Cerebellar nuclear complex (tissue), 1 donor: ENCODE measurements at places on chromosomes 3 and 15.

DNA sequence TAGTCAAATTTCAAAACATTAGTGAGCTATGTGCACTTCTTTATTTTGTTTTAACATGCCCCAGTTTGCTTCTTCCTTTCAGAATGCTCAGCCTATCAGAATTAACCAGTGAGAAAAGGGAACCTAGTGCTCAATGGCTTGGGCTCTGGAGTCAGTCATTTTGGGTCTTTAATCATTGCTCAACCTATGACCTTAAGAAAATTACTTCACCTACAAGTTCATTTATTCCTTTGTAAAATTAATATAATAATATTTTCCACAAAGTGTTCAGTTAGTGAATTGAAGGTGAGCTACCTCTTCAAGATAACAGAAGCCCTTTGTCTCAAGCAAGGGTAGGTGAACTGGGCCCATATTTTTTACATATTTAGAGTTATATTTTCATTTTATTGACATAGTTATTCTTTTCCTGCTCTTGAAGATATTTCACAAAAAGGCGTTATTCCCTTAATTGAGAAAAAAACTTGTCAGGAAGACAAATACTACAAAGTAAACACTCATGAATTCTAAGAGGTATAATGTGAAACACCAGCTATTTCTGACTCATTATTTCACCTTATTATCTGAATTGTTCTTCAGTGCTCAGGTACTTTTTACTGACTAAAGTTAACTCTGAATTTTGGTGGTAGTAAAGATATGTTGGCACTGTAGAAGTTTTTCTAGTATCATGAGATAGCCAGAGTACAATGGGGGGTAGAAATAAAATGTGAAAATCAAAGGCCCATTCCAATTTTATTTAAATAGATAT lies 415.5 kb downstream of the NAALADL2 start:
- DNase-seq = no peak

DNA sequence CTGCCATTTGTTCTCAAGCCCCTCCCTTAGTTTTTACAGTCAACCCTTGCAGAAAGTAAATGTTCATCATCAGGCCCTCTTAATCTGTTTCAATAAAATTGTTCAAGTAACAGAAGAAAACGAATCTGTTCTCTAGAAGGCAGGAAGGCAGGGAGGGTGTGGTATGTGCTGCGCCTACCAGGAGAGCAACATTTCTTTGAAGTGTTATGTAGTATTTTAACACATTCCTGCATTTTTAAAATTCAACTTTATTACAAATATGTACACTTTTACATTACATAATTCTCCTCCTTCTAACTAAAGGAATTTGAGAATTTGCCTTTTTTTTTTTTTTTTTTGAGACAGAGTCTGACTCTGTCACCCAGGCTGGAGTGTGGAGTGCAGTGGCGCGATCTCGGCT lies 657.8 kb downstream of the MCTP2 start:
- no peak for DNase-seq

GRCh38 chr15:76200641-76201105 lies 110.6 kb downstream of the ETFA start:
- no peak for DNase-seq

DNA sequence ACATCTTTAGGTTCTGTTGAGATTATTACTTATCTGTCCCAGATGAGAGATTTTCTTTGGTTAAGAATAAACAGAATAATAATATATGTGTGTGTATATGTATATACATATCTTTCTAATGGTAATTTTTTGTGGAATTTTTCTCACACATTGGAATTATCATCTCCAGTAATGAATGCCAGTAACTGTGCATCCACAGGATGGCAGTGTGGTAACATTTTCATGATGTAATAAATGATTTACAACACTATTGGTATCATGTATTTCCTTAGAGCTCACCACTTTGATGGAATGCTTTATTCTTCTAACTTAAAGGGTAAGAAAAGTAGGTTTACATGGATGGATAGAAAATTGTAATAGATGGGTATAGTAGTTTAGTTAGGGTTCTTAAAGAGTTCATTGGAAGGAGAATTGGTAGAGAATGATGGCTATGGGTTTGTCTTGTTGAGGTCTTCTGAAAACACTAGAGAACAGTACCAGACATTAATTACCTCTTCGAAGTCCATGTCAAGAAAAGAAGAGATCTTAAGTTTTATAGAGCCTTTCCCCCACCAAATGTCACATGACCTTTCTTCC lies 78.1 kb downstream of the STT3B start:
- DNase-seq = no peak

GRCh38 chr3:60445446-60445845 lies 805.8 kb downstream of the FHIT start:
- no peak for DNase-seq

DNA sequence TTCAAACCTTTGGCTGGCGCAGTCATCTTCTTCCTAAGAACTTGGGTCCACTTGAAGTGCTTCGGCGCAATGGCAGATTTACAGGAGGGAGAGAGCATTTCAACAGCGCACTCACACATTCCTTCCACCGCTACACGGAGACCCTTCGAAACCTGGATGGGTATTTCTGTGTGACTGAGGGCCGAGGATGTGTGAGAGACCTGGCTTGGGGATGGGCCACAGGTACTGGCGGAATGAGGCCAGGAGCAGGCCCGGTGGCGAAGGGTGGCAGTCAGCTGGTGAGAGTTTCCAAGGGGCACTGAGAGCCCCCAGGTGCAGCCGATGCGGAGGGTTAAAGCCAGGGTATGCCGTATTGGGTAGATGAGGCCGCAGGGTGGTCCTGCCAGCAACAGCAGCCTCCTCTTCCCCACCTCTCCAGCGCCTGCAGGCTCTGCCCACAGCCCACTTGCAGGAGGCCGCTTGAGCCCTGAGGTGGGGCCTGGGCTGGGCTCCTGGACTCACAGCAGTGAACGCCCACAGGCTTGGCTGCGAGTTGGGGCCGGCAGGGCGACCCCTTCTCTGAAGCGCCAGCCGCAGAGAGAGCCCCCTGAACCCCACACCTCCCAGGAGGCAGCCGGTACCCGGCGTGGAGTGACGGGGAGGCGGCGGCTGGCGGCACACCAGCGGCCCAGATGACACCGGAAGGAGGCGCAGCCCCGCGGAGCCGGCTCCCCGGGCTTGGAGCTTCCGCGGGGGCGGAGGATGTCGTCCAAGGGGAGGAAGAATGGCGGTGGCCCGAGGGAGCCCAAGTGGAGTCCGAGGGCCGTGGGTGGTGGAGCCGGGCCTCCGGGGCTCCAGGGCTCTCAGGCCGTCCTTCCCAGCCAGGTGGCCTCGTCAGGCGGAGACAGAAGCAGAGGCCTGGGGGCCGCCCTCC lies 166.5 kb downstream of the NSMCE3 start:
- DNase-seq = no peak

DNA sequence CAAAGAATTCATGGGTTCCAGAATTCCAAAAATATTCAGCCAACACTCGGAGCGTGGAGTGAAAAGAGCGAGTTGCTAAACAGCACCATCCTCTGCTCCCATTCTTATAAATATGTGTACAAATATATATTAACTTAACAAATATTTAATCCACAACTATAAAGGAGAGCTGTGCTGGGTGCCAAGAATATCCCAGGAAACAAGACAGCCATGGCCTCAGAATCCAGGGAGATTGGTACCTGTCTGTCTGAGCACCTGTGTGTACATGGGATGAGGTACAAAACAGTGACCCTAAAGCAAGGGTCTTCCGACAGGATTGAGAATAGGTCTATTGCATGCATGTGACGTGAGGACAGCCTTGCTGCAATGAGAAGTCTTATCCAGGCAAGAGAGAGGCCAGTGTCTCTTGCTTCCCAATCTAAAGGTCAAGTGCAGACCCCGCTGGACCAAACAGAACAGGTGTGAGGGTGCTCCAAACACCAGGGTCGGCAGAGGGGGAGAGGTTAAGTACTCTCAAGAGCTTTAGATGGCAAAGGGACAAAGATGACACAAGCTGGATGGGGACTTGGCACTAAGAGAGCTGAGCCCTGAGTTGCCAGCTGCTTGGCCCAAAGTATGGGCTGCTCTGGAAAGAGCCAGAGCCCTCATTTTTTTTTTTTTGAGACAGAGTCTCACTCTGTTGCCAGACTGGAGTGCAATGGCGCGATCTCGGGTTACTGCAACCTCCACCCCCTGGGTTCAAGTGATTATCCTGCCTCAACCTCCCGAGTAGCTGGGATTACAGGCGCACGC lies 36.2 kb downstream of the HOMER2 start:
- DNase-seq = no peak

GRCh38 chr3:56633181-56633580 lies 49.9 kb downstream of the TASOR start:
- DNase-seq = no peak

GRCh38 chr3:120049881-120050539 lies 44.2 kb downstream of the GSK3B start:
- DNase-seq = no peak

DNA sequence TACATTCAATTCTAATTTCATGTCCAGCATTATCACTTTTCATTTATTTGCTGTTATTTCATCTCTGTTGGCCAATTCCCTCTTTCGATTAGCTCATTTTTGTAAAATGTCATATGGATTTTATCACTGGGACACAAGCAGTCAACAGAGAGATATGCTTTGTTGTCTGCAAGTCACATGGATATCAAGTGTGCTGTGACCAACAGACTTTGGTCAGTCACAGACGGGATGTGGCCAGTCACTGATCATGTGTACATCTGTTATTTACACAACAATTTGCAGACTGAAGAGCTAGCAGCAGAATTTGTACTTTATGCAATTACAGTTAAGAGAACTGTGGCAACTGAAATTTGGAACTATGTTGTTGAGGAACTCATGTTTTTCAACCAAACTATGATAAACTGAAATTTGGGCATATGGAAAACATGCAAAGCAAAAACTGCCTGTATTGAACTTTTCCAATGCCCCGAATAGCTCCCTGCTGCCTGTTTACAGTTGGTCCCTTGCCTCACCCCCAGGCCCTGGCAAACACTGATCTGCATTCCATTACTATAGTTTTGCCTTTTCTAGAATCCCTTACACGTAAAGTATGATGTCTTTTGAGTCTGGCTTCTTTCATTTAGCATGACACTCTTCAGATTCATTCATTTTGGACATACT lies 104.4 kb downstream of the RPL22L1 start:
- no peak for DNase-seq

DNA sequence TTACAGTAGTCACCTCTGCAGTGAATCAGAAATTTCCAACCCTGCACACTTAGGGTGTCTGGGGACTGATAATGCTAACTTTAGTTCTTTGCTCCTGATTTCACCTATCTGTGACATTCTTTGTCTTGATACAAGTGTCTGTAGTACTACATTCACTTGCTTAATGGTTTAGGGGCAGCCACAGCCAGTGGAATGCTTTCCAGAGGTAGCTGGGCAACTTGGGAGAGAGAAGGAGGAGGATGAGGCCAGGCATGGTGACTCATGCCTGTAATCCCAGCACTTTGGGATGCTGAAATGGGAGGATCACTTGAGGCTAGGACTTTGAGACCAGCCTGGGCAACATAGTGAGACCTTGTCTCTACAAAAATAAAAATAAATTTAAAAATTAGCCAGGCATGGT lies 8.5 kb downstream of the BAHD1 start:
- no peak for DNase-seq

- DNase-seq = no peak
Observed at GRCh38 chr15:44722011-44722410, 10.7 kb downstream of the B2M start.

DNA sequence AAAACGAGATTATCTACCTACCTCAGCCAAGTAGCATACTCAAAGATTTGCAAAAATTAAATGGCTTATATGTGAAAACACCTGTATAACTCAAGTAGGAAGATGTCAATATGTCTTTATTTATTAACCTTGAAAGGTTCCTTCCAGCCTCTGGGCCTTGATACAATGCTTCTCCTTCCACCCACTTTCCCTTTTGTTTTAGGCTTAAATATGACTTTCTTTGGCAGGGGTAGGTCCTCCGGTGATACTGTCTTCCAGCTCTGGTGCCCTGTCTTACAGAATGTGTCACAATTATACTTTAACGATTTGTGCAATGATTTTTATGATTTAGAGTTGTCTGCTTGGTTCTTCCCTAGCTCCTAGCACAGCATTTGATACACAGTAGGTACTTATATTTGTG lies 4.1 kb downstream of the LINS1 start:
- no peak for DNase-seq

DNA sequence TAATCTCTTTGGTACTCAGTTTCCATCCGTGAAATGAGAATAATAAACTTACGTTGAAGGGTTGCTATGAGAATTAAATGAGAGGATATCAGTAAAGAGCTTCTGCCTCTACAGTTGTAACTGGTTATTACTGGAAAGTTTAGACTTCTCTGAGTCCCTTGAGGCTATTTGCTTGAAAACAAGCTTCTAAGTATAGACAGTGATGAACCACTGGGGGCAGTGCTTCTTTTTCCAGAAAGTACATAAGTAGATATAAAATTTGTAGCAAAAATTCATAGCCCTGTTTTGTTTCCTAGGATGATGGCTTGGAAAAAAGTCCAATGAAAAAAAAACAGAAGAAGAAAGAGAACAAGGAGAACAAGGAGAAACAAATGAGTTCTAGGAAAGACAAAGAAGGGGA lies 87.1 kb downstream of the RGMA start:
- no peak for DNase-seq

- DNase-seq = no peak
Observed at GRCh38 chr3:13475871-13476590, 4.1 kb upstream of the HDAC11 start.

- no peak for DNase-seq
Observed at GRCh38 chr3:161222662-161223061, 1.6 kb downstream of the NMD3 start.

- DNase-seq = no peak
Observed at GRCh38 chr15:71093054-71094024, 21.9 kb upstream of the THSD4 start.
